ENCODE measurements at places on chromosomes 13 and 19. TPM values are rescaled to one million over a fixed set of nuclear protein-coding genes. Genes with fewer than 3 reads are reported as not detected.

DNA sequence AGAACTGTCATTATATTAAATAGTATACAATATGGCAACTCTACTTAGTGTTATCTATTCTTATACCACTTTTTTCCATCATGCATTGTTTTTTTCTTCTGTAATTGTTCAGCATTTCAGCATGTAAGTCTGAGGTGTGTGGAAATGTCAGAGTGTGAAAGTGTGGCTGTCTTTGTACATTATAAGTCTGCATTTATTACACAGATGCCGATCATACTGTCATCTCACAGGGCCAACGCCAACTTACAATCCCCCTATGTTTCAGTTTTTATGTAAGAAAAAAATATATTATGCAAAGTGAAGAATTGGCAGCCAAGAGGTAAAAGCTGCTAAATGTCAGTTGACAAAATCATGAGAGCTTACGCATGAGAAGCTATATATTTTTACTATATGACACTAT, 42.9 kb upstream of the PCDH17 start:
- no peak for DNase-seq

DNA sequence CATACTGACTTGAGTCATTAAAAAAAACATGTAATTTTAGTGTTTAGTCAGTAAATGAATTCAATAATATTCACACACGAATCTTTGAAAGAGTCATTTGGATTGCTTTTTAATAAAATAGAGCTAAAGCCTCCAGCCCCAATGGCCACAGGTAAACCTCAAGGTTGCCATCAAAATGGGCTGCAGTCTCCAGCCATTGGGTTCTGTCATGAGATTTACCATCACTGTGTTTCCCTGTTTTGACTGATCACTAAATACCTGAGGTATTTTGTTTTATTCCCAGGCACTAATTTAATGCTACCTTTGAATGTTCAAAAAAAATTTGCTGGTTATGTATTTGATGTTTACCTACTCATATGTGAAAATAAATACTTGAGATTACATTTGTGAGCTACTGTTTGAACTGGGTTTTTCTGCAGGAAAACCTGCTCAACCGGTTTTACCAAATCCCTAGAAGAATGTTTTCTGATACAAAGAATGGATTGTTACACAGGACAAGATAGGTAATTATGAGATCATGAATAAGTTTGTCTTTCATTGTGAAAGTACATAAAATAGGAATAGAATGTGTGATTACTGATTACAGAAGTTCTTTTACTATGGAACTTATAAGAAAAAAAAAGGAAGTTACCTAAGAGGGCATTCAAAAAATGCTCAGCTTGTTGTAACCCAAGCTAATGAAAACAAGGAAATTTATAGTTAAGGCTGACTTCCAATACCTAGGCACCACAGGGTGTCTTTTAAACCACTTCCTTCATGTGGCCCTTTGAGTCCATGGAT, 391.3 kb downstream of the EFNB2 start:
- DNase-seq = no peak

DNA sequence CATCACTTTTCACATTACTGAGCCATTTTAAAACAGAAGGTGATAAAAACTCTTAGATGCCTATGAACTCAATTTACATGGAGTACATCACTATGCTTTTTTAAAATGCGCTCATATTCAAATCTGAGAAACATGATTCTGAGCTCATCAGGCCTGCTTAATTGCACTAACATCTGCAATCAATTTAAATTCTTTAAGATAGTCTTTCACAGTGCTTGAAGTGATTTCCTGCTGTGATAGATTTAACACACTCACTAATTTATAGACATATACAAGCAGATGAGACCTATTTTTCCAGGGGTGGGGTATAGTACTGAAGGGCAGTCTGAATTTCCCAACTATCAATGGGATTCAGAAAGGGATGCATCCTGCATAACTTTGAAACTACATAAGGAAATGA, 82.9 kb downstream of the DIAPH3 start:
- DNase-seq = no peak

DNA sequence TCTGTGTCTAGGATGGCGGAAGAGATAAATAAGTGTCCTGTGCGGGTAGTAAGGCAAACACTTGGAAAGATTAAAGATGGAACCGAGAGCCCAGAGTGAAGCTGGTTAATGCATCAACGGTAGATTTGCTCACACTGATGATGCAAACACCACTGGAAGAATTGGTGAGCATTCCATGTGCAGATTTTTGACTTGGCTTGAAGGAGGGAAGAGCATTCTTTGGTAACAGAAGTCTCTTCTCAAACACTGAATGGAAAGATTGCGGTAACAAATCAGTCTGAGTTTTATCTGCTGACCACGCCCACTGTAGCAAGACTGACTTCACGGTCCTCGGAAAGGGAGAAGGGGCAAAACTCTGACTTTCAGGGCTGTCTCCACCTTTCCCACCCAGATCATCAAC, 112.5 kb downstream of the COL4A1 start:
- DNase-seq = no peak

DNA sequence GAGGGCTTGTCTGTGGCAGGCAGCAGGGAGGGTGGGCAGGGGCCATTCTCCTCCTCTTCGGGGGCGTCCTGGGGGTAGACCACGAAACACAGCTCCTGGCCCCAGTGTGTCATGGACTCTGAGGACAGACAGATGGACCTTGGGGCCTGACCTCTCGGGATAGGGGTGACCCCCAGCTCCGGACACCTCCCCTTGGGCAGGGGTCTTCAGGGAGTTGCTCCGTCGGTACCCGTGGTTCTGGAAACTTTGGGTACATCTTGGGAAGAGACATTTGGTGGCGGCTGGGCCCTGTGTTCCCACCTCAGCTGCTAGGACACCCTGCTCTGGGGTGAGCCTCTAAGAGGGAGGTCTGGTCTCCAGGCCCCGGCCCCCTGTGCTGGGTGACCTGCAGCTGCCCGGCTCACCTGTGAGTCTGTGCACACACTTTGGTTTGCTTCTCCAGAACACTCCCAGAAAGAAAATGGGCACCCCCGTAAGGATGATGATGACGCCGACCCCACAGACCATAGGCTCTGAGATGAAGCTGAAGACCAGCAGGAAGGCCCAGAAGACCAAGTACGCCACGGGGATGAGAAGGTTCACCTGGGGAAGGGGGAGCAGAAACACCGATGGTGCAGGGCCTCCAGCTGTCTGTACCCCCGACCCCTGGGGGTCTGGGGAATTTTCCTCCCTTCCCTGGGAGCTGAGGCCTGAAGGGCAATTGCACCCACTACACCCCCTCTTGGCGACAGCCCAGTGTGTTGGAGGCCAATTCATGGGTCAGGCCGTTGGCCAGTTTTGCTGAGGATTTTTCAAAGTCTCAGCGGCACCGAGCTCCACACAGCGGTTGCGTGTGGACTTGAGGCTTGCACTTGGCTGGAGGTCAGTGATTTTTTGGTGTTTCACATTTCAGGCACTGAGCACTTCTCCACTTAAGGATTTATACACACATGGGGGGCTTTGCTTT, 15.0 kb downstream of the LRP3 start:
- DNase-seq = no peak

- DNase-seq = no peak
Observed at GRCh38 chr19:23015660-23016059, 12.7 kb upstream of the ZNF728 start.

DNA sequence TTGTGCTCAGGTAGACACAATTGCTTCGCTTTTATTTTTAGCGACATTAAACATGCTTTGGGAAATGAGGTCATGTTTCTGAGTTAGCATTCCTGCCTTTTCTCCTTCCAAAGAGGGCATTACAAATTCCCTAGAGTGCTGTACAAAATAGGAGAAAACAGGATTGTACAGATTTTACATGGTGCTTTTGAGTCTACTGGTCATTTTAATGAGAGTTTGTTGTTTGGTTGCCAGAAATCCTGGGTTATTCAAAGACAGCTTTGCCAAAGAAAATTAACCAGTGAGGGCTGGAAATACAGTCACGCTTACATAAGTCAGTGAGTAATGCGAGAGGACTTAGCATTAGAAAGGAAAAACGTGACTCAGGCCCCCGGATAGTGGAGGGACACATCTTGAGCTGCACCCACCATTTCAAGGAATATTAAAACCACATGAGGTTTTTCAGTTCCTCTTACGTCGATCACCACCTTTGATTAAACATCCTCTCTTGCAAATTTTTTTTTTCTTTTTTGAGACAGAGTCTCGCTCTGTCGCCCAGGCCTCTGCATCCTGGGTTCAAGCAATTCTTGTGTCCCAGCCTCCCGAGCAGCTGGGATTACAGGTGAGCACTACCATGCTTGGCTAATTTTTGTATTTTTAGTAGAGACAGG, 55.4 kb downstream of the SACS start:
- no peak for DNase-seq

GRCh38 chr19:45501730-45502014, 3.4 kb downstream of the PPM1N start:
- DNase-seq = no peak

DNA sequence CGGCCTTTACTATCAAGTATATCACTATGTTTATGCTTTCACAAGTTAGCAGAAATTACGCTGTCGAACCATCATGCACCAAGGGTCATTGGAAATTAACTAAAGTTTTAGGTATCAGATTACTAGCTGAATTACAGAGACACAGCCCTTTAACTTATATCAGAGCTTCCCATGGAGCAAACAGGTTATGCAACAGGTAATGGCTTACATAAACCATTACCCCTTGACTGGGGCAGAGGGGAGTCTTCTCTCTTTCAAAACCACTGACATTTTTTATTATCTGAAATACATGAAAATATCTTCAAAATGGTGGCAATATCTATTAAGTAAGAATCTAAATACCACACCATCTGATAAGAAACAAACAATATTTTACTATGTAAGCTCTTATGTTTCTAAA, 1692.9 kb upstream of the SLC10A2 start:
- DNase-seq = no peak

DNA sequence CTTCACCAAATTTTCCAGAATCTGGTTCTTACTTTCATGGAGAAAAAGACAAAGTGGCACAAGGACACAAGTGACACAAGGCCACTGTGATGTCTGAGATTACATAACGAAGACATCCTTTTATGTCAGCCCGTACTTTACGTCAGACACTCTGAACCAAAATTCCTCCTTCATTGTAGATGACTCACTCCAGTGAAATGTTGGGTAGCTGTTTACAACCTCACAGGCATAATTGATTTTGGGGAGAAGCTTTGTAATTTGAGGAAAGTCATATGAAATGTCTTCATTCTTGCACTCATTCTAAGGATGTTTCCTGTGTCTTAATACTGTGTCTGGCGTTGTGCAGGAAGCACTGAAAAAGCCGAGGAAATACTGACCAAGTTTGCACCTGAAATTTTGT, 20.0 kb upstream of the LGALS14 start:
- no peak for DNase-seq

GRCh38 chr19:16223746-16224145, 26.0 kb downstream of the AP1M1 start:
- no peak for DNase-seq

DNA sequence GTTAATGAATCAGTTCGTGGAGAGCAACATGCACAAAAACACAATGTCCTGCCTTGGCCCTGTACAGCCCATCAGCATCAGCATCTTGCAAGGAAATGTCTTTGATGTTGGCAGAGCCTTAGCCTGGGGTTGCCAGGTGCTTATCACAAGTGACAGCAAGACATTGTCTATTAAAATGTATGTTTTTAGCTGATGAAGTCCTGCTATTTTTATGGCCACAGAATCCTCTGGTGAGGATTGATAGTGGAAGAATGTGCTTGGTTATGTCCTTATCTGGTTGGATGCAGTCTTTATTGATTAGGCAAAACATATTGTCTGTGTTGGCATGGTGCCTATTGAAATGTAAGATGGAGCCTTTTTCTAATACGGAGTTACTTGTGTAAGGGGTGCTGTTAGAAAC, 1427.0 kb upstream of the MIR17HG start:
- DNase-seq = no peak

DNA sequence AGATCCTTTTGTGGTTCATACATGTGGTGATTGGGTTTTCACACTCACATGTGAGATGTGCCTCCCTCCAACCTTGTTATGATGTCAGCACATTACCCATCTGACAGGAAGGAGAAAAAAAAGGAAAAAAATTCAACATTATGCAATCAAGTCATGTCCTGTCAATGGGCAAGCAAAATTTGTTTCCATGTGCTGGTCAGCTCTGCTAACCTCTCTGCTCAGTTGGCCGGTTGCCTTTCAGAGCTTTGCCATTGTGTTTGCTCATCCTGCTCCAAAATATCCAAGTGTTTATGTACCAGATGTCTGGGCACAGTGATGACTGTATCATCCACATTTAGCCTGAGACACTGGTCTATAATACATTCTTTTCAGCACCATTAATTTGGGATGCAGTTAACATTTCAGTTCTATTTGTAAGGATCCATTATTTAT, 27.0 kb upstream of the METTL21C start:
- DNase-seq = no peak

DNA sequence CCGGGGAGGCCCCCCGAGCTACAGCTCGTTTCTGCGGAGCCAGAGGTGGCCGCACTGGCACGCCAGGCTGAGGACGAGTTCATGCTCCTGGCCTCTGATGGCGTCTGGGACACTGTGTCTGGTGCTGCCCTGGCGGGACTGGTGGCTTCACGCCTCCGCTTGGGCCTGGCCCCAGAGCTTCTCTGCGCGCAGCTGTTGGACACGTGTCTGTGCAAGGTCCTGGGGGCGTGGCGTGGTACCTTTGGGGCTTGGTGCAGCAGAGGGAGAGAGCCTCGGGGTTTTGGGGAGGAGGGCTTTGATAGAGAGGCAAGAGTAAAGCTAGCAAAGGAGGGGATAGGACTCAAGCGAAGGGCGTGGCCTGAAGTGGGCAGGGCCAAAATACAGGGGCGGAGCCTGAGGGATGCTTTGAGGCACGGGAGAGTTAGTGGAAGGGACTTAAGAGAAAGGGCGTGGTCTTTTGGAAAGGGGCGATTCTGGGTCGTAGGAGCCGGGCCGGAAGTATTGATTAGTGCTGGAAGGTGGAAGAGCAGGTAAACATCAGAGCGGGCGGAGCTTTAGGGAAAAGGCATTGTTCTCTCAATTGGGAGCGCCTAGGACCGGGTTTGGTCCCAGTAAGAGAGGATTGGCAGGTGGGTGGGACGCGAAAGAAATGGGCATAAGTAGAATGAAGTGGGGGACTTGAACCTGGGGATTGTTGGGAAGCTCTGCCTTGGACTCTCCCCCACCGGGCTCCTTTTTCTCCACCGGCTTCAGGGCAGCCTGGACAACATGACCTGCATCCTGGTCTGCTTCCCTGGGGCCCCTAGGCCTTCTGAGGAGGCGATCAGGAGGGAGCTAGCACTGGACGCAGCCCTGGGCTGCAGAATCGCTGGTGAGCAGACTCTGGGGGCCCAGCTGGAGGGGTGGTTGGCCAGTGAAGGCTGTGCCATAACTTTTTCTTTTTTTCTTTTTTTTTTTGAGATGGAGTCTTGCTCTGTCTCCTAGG, 1.2 kb downstream of the PPM1N start:
- no peak for DNase-seq

- DNase-seq = no peak
Observed at GRCh38 chr19:4635754-4636116, 3.6 kb upstream of the TNFAIP8L1 start.

DNA sequence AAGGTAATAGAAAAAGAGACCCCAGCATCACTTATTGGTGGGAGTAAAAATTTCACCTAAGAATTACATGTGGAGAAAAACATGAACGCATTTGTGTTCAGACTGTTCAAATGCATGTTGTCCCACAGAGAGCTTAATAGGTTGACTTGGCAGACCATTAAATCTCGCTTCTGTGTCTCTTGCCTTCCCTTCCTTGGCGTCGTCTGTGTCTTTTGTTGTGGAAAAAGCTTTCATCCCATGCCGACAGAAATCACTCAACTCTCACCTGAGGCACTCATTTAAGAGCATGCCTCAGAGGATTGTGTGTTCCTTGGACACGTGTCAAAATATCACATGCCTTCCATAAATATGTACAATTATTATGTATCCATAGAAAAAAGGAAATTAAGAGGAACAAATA, 24.4 kb upstream of the CACNA1A start:
- no peak for DNase-seq

Gene LILRA5
- total RNA-seq = not detected

Gene TMEM145
- 0.21 TPM for total RNA-seq

Gene MYO16
- 0.16 TPM for total RNA-seq

Gene ZNF93
- 4.7 TPM for total RNA-seq

Gene EDDM13
- total RNA-seq = not detected

Data from osteocyte (in vitro differentiated cells).